Transverse colon (tissue), 4 donors: ENCODE measurements at places on chromosomes 2 and 18.

GRCh38 chr18:10301831-10302483, 152.5 kb upstream of the APCDD1 start:
- no peak for DNase-seq

DNA sequence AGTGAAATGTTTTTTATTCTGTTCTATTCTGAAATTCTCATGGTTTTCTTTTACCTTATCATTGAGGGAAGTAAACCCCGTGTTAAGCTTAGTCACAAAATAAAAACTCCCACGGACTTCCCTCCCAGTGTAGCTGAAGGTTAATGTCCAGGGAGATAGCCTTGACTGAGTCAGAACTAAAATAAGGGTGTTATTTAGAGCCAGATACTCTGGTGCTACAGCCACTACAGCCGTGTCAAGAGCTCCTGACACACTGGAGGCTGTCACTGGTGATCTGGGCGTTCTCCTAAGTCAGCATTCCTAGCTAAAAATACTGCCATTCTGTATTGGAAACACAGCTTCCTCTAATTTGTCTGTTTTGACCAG, 82.0 kb upstream of the RANBP2 start:
- no peak for DNase-seq

GRCh38 chr2:75587954-75588587, 27.3 kb upstream of the EVA1A start:
- DNase-seq: no peak

GRCh38 chr2:175807031-175807873, 194.8 kb downstream of the LNPK start:
- DNase-seq: no peak
